ENCODE measurements at places on chromosomes 6 and 20. TPM values are rescaled to one million over a fixed set of nuclear protein-coding genes. Genes with fewer than 3 reads are reported as not detected.

GRCh38 chr20:54668271-54669039 lies 193.1 kb downstream of the DOK5 start:
- H3K36me3 ChIP-seq: no peaks in the 10 kb centered on the region
- H3K27ac ChIP-seq: no peak overlapping the region
- H3K4me3 ChIP-seq: no peak overlapping the region
- peak; percentile 31 for DNase-seq

GRCh38 chr20:36155991-36156390 lies 1.5 kb downstream of the EPB41L1 start:
- H3K36me3 ChIP-seq: no peaks in the 10 kb centered on the region
- peaks cover 17% of the 10 kb centered on the region for H3K27me3 ChIP-seq
- DNase-seq: no peak
- H3K4me3 ChIP-seq: no peak overlapping the region

DNA sequence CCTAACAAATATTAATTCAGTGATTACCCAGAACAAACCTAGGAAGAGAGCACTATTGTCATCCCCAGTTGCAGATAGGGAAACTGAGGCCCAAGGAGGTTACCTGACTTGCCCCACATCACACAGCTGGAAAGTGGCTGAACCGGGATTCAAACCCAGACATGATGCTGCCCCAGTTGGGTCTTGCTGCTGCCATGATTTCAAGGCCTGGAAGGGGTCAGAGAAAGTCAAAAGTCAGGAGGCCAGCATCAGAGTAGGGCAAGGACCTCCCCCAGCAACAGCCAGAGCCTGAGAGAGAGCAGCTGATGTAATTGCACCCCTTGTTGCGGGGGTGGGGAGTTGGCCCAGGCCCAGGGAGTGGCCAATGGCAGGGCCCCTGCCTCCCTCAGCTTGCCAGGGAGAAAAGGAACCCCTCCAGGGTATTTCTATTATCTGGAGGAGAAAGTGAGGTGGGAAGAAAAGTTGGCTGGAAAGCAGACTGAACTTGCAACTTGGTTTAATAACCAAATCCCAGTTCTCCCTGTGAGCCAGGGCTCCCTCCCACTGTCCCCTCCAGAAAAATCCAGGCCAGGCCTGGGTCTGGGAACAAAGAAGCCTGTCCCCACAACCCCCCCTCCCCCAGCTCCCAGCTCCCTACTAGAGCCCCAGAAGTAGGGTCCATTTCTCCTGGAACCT lies 83.6 kb downstream of the MRPL14 start:
- H3K36me3 ChIP-seq: no peaks in the 10 kb centered on the region
- no peaks in the 10 kb centered on the region for H3K27me3 ChIP-seq
- H3K27ac ChIP-seq: peak overlapping the region; percentile 80
- no peak overlapping the region for H3K4me3 ChIP-seq
- peaks cover 40% of the 10 kb centered on the region for H3K4me1 ChIP-seq

TNFRSF6B gene
- total RNA-seq: not detected

GRCh38 chr6:125558241-125558843 lies 191.1 kb upstream of the HEY2 start:
- H3K4me1 ChIP-seq: no peaks in the 10 kb centered on the region
- no peak overlapping the region for H3K4me3 ChIP-seq
- no peak overlapping the region for H3K27ac ChIP-seq

GRCh38 chr6:144286503-144287393 lies 1.6 kb downstream of the UTRN start:
- DNase-seq: peak; percentile 39
- peaks cover 27% of the 10 kb centered on the region for H3K4me1 ChIP-seq
- no peak overlapping the region for H3K4me3 ChIP-seq
- no peak overlapping the region for H3K27ac ChIP-seq
- H3K36me3 ChIP-seq: no peaks in the 10 kb centered on the region

DNA sequence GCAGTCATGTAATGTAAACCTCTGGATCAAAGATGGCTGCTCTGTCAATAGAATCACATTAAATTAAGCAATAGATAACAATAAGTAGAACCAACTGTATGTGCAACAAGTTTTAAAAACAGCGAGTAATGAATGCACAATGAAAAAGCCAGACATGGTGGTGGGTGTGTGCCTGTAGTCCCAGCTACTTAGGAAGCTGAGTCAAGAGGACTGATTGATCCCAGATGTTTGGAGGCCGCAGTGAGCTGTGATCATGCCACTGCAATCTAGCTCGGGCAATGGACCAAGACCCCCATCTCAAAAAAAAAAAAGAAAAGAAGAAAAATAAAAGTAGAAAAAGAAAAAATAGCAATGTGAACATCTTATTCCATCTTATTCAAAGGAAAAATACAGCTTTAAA lies 558.7 kb upstream of the MMS22L start:
- no peaks in the 10 kb centered on the region for H3K4me1 ChIP-seq
- no peak overlapping the region for H3K27ac ChIP-seq
- no peak for DNase-seq
- H3K27me3 ChIP-seq: no peaks in the 10 kb centered on the region

DNA sequence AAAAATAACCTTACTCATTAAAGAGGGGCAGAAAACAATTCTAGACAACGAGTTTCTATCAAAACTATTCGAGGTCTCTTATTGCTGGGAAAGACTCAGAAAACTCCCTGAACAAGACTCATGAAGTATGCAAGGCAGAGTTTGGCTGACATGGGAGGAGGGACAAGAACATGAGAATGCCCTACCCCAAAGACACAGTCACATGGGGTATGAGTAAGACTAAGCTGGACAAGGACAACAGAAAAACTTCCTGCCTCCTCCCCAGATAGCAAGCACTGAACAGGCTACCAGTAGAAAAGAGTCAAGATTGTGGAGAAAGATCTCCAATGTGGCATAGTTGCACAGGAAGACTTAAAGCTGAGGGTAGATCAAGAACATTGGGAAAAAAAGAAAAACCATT lies 39.7 kb upstream of the PHIP start:
- no peaks in the 10 kb centered on the region for H3K36me3 ChIP-seq
- no peak overlapping the region for H3K27ac ChIP-seq
- DNase-seq: no peak

OLIG3 gene
- not detected for total RNA-seq

- no peaks in the 10 kb centered on the region for H3K36me3 ChIP-seq
- no peak for DNase-seq
- no peaks in the 10 kb centered on the region for H3K27me3 ChIP-seq
Measured at GRCh38 chr6:113365191-113365590, 492.0 kb upstream of the MARCKS start.

- H3K27me3 ChIP-seq: no peaks in the 10 kb centered on the region
- no peaks in the 10 kb centered on the region for H3K36me3 ChIP-seq
- no peak overlapping the region for H3K4me3 ChIP-seq
- DNase-seq: no peak
Measured at GRCh38 chr6:139600343-139600742, 225.9 kb upstream of the CITED2 start.

CCNC gene
- 73.3 TPM for total RNA-seq

COL9A3 gene
- total RNA-seq: 1.3 TPM

- peaks cover 35% of the 10 kb centered on the region for H3K27me3 ChIP-seq
- H3K27ac ChIP-seq: no peak overlapping the region
- H3K36me3 ChIP-seq: no peaks in the 10 kb centered on the region
- peaks cover 35% of the 10 kb centered on the region for H3K4me1 ChIP-seq
- DNase-seq: no peak
Measured at GRCh38 chr20:35598476-35598875, 17.2 kb upstream of the SPAG4 start.

- H3K36me3 ChIP-seq: peaks cover 78% of the 10 kb centered on the region
- DNase-seq: no peak
- no peak overlapping the region for H3K27ac ChIP-seq
- no peak overlapping the region for H3K4me3 ChIP-seq
- H3K27me3 ChIP-seq: no peaks in the 10 kb centered on the region
Measured at GRCh38 chr6:57190140-57190539, 18.0 kb downstream of the BAG2 start.

DNA sequence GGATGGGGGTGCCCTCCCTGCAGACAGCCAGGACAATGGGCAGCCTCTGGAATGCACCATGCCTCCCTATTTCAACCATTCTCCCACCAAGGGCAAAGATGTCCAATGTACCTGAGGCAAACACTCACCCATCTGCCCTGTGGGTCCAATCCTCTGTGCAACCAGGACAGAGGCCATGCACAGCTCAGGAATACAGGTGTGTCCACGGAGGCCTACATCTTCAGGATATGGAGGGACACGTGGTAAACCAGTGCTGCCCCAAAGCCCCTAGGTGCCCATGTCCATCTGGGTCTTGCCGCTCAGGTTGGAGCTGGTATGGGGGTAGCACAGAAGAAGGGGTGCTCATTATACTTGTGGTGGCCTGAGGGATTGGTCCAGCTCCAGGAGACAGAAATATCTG lies 20.4 kb upstream of the TAF8 start:
- H3K27me3 ChIP-seq: no peaks in the 10 kb centered on the region
- peaks cover 67% of the 10 kb centered on the region for H3K4me1 ChIP-seq
- peak; percentile 7 for DNase-seq
- peak overlapping the region; percentile 95 for H3K27ac ChIP-seq
- no peak overlapping the region for H3K4me3 ChIP-seq

BPI gene
- not detected for total RNA-seq

GRCh38 chr6:7515363-7515762 lies 26.1 kb upstream of the DSP start:
- no peak for DNase-seq
- no peak overlapping the region for H3K27ac ChIP-seq
- H3K36me3 ChIP-seq: no peaks in the 10 kb centered on the region
- no peak overlapping the region for H3K4me3 ChIP-seq
- H3K27me3 ChIP-seq: peaks cover 52% of the 10 kb centered on the region
- H3K4me1 ChIP-seq: no peaks in the 10 kb centered on the region

DNA sequence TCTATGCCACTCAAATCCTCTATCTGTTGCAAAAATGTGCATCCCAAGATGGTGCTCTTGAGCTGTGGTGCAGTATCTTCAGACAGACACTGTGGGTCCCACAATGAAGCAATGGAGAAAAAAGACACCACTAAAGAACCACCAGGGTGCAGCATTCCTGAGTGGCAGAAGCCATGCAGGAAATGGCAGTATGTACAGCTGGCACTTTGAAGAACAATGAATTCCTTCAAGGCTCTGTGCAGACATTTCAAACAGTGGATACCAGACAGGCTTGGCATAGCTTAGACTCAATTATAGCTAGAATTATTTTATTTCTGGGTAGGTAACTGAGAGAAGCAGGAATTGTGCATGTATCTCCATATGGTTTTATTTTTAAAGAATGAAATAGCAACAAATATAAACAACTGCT lies 24.0 kb upstream of the HDAC2 start:
- no peaks in the 10 kb centered on the region for H3K4me1 ChIP-seq
- DNase-seq: peak; percentile 53
- H3K27ac ChIP-seq: no peak overlapping the region

RBM24 gene
- not detected for total RNA-seq

HTR1E gene
- total RNA-seq: not detected

- H3K27ac ChIP-seq: peak overlapping the region; percentile 99
- peaks cover 29% of the 10 kb centered on the region for H3K4me1 ChIP-seq
- no peaks in the 10 kb centered on the region for H3K27me3 ChIP-seq
- H3K4me3 ChIP-seq: peak overlapping the region; percentile 61
- H3K36me3 ChIP-seq: peaks cover 7% of the 10 kb centered on the region
- DNase-seq: no peak
Measured at GRCh38 chr6:26029570-26029856, 57.7 kb upstream of the HFE start.

- H3K27me3 ChIP-seq: no peaks in the 10 kb centered on the region
- no peaks in the 10 kb centered on the region for H3K36me3 ChIP-seq
- H3K27ac ChIP-seq: no peak overlapping the region
- no peak for DNase-seq
Measured at GRCh38 chr20:8933381-8933807, 135.5 kb upstream of the PLCB4 start.

FOXS1 gene
- not detected for total RNA-seq

- no peak overlapping the region for H3K4me3 ChIP-seq
- peaks cover 41% of the 10 kb centered on the region for H3K4me1 ChIP-seq
- peak overlapping the region; percentile 21 for H3K27ac ChIP-seq
Measured at GRCh38 chr20:32648761-32649650, 24.7 kb downstream of the C20orf203 start.

DNA sequence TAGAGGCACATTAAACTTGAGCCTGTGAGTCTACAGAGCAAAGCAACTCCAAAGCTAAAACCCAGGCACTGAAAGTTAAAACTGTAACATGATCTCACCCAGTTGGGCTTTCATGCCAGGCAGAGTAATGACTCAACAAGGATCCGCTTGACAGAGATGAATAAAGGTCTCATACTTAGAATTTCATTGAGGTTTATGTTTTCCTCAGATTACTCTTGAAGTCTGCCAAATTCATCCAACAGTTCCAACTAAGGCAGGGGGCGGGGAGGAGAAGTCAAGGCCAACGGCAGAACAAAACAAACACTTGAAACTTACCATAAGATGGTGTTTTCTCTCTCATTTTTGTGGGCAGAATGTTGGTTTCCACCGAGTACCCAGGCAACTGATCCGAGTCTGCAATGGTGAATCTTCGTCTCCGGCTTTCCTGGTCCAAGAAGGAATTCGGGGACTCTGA lies 54.0 kb upstream of the IPCEF1 start:
- DNase-seq: no peak
- H3K4me1 ChIP-seq: no peaks in the 10 kb centered on the region
- H3K4me3 ChIP-seq: no peak overlapping the region
- no peaks in the 10 kb centered on the region for H3K27me3 ChIP-seq
- peak overlapping the region; percentile 32 for H3K27ac ChIP-seq

MRPL18 gene
- 158 TPM for total RNA-seq

GRCh38 chr6:152821525-152821924 lies 70.9 kb downstream of the VIP start:
- 0 out of 3 replicates have a peak, but pooled peaks cover 6% of the 10 kb centered on the region for H3K36me3 ChIP-seq
- H3K27me3 ChIP-seq: no peaks in the 10 kb centered on the region
- no peaks in the 10 kb centered on the region for H3K4me1 ChIP-seq
- no peak for DNase-seq
- H3K27ac ChIP-seq: no peak overlapping the region

RFX6 gene
- not detected for total RNA-seq

- H3K36me3 ChIP-seq: 0 out of 3 replicates have a peak, but pooled peaks cover 3% of the 10 kb centered on the region
- 0 out of 3 replicates have a peak, but pooled peaks cover 2% of the 10 kb centered on the region for H3K4me1 ChIP-seq
- H3K4me3 ChIP-seq: no peak overlapping the region
- no peak for DNase-seq
- H3K27ac ChIP-seq: no peak overlapping the region
- H3K27me3 ChIP-seq: no peaks in the 10 kb centered on the region
Measured at GRCh38 chr6:27100921-27101320, 146.6 kb upstream of the PRSS16 start.

All from K562 (cell line).